ENCODE measurements at places on chromosomes 1 and 21.

GRCh38 chr1:228222548-228222947 lies 14.7 kb downstream of the OBSCN start:
- no peak for DNase-seq

DNA sequence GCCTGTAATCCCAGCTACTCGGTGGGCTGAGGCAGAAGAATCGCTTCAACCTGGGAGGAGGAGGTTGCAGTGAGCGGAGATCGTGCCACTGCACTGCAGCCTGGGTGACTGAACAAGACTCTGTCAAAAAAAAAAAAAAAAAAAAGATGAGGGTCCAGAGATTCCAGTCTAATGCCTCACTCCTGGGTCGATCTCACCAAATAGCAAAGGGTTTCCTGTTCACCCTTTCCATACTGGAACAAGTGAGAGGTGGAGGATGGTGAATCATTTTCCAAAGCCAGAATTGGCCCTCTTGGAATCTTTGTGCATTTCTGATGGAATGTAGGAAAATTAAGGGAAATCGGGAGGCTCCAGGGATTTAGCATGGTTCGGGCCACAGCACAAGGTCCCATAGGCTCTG lies 58.1 kb upstream of the ZNF648 start:
- no peak for DNase-seq

- no peak for DNase-seq
Observed at GRCh38 chr1:36387141-36387949, 1.6 kb upstream of the STK40 start.

DNA sequence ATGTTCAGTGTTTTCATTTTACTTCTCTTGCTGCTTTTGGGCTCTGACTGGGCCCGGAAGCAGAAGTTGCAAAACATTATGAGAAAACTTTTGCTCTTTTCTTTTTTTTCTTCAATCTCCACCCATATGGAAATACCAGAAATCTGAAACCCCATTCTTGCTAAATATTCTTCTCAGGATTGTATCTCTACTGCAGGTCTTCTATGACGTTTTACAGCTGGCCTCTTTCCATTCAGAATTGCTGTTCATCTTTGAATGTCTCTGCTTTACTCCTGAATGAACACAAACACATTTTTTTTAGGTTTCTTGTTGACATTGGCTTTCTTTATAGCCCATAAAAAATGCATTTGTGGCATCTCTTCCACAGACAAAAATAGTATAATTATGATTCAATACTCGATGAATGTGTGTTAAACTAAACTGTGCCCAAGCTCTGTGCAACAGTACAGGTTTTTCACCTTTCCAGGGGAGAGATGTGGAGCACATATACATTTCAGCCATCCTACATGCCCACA lies 18.8 kb downstream of the PTPRC start:
- DNase-seq: peak; percentile 71

DNA sequence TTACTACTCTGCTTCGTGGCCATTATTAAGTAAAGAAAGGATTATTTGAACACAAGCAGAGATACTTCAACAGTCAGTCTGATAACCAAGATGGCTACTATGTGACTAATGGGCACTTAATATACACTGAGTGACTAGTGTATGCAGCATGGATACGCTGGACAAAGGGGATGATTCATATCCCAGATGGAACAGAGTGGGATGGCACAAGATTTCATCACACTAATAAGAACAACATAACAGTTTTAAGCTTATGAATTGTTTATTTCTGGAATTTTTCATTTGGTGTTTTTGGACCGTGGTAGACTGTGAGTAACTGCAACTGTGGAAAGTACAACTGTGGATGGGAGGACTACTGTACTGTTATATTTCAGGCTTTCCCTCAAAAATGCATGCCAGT lies 9.4 kb downstream of the ZCCHC17 start:
- no peak for DNase-seq
